Eye (tissue), 1 donor: ENCODE measurements at places on chromosomes 7 and 10.
A peak's percentile ranks its signal among the peaks of the same experiment; 100 is the strongest.

DNA sequence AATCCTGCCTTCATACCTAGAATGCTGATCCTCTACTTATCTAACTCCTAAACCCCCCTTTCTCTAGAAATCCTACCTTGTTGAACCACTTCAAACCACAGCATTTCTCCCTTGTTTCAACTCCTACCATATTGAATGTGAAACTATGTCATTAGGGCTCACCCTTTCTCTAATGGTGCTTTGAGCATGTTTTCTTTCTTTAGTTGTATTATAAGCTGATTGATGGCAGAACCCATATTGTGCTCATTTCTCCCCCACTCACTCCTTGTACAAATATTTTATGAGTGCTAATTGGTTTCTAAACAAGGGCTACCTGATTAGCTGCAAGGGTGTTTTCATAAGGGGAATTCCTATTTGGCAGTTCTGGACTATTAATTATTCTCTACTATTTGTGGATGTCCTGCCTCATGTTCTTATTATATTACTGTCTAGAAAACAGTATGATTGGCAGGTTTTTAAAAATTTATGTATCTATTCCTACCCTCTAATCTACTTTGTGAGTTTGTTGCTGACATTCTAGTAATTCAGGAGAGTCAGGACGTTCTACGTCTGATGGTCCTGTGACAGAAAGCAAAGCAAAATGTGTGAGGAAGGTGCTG is 765.8 kb downstream of the KCNMA1 start:
- DNase-seq: no peak

GRCh38 chr10:130394832-130395231 is 258.6 kb downstream of the GLRX3 start:
- DNase-seq: no peak

DNA sequence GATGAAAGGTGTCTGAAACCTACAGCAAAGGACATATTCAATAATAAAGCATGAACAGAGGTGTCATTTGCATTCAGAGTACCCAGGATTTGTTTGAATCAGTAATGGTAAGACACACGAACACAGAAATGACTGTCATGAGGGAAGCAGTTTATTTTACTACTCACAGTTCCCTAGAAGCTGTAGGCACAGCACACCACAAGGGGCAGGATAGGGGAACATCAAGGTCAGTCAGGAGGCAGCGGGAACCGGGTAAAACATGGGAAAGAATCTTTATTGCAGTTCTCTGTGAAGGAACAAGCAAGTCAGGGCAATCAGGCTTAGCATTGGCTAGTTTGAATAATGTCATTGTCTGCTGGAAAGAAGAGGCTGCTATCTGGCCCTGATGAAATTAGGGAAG is 70.2 kb upstream of the PDSS1 start:
- no peak for DNase-seq

DNA sequence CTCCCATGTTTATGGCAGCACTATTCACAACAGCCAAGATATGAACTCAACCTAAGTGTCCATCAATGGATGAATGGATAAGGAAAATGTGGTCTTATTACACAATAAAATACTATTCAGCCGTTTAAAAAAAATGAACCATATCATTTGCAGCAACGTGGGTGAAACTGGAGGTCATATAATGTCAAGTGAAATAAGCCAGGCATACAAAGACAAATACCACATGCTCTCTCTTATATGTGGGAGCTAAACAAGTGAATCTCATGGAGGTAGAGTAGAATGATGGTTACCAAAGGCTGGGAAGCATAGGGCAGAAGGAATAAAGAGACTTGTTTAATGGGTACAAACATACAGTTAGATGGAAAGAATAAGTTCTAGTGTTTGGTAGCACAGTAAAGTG is 699.1 kb downstream of the NRG3 start:
- DNase-seq: no peak

DNA sequence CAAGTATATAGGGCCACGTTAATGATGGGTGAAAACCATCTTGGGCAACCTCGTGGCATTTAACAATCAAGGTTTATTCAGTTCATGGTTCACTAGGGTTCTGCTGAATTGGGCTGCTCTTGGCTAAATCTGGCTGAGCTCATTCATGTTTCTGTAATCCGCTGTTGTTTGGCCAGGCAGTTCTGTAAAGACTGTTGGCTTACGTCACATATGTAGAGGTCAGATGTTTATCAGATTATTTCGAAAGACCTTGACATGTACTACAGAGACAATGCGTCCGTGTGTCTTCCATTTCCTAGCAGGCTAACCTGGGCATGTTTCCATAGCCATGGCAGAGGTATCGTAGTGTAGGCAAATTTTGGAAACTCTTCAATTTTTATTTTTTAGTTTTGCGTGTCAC is 190.0 kb upstream of the ZWINT start:
- no peak for DNase-seq

DNA sequence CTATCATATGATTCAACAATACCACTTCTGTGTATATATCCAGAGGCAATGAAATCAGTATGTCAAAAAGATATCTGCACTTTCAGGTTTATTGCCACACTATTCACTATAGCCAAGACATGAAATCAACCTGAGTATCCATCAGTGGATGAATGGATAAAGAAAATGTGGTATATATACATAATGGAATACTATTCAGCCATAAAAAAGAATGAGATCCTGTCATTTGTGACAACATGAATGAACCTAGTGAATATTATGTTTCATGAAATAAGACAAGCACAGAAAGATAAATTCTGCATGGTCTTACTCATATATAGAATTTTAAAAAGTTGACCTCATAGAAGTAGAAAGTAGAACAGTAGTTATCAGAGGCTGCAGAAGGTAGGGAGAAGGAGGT is 281.1 kb downstream of the BAMBI start:
- no peak for DNase-seq

DNA sequence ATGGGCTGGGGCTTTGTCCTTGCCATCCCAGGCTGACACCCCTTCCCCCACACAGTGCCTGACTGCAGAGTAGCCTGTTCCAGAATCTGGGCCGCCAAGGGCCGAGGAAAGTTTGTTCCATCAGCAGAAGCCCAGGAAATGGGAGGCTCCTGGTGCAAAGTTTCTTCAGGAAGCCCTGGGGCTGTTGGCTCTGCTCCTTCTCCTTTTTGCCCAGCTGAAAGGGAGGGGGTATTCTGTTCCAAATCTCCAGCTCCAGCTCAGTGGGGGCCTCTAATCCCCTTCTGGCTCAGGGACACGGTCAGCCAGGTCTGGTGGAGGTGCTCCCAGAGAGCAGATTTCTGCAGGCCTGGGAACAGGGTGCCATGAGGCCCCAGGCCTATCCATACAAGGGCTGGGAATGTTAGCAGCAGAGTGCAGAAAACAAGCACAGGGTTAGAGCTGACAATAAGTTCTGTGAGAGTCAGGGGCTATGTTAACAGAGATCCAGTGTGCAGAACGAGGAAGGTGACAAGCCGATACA is 399.5 kb downstream of the RPS24 start:
- no peak for DNase-seq

DNA sequence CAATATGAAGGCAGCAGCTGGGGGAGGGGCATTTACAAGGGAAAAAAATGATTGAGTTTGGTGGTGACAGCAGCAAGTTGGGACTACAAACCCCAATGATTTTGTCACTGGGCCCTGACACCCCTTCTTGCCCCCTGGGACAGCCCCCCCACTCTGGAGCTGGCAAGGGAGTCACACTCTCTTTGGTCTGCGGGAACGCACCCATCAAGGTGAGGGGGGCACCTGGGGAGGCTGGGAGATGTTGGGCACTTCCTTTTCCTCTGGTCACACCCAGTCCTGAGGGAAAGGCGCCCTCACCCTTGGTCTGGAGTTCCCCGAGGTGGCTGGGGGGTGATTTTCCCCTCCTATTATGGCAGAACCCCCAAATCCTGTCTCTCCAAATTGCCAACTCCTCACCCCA is 24.4 kb downstream of the EPHB4 start:
- DNase-seq: no peak

GRCh38 chr7:16989811-16990413 is 108.1 kb upstream of the AGR3 start:
- DNase-seq: peak; percentile 41

DNA sequence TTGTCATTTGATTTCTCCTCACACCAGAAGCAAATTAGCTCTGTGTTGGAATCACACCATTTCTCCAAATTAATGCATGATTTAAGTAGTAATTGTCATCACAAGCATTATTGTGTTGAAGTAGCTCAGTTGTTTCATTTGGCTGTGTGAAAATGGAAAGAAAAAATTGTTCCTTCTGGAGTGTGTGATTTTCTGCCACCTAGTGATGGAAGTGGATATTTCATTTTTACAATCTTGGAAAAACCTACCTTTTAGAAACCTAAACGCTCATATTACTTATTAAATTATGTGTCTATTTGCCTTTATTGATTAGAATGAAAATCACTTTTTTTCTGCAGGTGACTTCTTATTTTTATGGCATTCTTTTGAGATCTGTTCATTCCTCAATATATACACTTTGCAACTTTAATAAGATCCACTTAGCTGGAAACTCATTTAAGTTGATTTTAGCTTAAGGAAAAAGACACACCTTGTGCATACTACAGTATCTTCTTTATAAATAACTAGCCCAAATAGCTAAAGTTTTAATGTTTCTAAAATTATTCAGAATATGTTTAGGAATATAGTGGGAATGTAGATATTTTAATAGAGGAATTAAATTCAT is 50.0 kb downstream of the SRI start:
- peak; percentile 43 for DNase-seq

DNA sequence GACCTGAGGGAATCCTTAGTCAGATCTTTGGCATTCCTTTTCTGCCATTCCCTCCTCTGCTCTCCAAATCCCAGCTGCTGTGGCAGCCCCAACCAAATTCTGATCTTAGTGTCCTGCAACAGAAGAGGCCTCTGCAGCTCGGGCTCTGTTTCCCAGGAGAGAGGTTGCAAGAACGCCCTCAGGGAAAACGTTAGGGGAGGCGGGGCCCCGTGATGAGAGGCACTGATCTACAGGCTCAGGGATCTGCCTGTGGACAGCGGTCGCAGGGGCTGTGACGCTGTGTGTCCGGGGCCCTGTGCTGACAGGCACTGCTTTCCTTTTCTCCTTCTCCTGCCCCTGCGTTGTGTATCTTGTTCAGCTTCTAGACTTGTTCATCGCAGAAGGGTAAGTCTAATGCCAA is 57.3 kb upstream of the DPYSL4 start:
- no peak for DNase-seq

- DNase-seq: no peak
Measured at GRCh38 chr10:104197364-104197763, 34.8 kb downstream of the CFAP43 start.

GRCh38 chr7:148588670-148589131 is 1.9 kb upstream of the C7orf33 start:
- peak; percentile 75 for DNase-seq

DNA sequence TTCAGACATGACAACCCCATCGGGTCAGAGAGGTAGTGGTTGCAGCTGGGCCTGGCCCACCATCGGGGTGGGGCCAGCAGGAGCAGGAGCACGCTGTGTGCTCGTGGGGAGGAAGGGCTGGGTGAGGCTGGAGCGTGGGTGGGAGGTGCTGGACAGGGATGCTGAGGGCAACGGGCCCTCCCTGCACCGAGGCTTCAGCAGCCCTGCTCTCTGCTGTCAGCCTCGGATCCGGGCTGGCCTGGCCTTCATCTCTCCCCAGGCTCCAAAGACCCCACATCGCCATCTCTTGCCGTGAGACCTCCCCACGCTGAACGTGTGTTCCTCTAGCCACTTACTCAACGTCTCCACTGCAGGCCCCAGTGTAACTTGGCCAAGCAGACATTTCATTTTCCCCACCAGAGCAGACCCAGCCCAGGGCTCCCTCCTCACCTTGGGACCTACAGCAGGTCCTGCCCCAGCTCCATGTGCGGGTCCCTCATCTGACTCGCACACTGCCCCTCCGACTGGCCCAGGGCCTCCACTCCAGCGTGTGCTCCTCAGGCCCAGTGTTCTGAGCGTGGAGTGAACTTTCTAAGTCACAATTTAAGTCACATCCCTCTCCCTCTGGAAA is 462.4 kb downstream of the DNAJB6 start:
- DNase-seq: no peak

DNA sequence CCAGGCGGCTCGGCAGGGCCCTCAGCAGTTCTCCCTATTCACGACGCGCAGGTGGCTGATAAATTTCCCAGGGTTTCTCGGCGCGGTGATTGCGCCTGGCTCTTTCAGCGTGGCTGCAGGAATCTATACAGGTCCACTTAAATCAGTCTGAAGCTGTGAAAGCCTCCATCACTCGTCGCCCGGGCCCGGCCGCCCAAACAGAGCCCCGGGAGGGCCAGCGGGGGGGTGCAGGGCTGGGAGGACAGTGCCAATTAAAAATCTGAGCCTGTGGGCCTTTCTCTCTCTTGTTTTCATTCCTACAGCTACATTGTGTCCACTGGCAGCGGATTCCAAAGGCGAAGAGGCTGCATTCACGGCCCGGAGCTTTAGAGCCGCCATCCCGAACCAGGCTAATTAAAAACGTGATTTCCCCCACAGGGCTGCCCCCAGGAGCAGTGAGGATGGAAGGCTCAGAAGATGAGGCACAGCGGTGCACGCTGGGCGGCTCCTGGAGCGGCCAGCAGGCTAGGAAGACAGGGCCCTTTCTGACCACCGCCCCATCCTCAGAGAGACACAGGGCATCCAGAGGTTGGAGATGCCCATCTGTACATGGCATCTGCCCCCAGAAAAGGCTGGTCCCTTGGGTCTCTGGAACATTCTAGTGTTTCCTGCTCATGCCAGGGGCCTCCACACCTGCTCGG is 100.7 kb downstream of the FAM53B start:
- peak; percentile 77 for DNase-seq

DNA sequence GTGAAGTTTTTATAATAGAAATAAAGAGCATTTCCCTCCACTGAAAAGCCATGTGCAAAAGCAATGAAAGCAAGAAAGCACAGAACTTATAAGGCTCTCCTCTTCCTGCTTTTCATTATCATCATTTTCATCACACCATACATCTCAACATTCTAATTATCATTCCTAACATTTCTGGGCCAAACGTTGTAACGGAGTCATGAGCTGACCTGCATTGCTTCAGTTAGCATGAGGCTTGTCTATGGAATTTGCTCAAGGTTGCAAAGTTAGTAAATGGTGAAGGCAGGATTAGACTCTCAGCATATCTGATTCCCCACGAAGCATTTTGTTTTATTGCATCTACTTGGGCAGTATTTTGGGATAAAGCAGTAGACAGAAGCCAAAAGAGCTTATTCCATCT is 11.4 kb downstream of the SCIN start:
- DNase-seq: no peak

GRCh38 chr7:114879554-114879953 is 42.3 kb upstream of the MDFIC start:
- no peak for DNase-seq

GRCh38 chr10:13831711-13832141 is 245.0 kb downstream of the PRPF18 start:
- DNase-seq: peak; percentile 35

GRCh38 chr10:130889240-130889639 is 422.3 kb downstream of the TCERG1L start:
- no peak for DNase-seq

DNA sequence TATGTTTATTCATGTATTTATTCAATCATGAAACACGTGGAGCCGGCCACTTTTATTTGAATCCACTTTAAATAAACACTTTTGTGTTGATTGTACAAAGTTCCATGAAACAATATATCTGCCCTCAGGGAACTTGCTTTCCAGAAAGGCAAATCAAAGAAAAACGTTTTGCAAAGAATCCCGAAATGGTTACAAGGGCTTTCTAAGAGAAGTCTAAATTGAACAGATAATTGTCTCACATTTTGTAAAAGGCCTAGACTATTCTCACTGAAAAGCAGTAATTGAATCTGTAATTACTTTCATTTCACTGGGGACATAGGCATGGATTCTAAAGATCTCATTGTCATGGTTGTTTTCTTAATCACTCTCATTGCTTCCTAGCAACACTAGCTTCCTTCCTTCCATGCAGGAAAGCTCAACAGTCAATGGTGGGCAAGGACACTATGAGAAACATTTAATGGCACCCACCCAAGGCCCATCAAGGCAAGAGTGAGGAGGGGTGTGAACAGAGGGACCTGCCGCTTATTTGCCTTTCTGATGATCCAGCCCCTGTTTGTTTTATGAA is 622.4 kb upstream of the C7orf33 start:
- no peak for DNase-seq
